ENCODE measurements at places on chromosomes 6 and 20.

DNA sequence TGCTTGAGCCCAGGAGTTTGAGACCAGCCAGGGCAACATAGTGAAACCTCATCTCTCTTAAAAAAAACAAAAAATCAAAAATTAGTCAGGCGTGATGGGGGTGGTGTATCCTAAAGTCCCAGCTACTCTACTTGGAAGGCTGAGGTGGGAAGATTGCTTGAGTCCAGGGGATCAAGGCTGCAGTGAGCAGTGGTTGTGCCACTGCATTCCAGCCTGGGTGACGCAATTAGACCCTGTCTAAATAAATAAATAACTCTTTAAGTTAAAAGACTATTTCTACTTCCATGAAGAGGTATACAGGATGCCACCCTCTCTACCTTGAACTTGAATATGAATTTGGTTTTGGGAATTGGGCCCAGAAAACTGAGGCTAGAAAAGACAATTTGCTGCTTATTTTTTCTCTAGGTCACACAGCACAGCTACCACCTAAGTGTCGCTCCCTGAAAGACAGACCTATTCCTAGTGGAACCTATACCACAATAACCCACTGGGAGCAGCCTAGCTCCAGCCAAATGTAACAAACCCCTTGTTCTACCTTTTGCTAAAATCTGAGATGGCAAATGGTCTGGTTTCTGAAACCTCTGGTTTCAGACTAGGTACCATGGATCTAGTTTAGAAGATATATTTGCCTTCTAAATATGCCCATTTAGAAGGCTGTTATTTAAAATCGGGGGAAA is 35.2 kb downstream of the HMGCLL1 start:
- no peak for DNase-seq

GRCh38 chr20:50108556-50109235 is 4.3 kb downstream of the UBE2V1 start:
- DNase-seq: no peak

DNA sequence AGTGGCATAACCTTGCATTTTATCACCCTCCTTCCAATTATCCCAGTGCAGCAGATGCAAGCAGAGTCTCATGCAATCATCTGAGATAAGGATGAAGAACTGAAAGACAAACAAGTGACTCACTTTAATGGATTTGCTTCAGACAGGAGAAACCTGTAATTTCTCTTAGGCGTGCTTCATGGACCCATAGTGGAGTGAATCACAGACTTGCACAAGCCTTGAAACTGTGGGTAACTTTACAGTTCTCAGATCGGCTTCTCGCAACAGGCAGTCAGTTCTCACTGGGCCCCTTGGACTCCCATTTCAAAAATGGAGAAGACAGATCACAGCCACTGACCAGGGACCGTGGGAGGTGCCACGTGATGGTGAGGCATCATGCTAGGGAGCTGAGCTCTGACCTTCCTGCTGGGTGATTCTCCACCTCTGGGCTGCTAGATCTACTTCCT is at the start of gene ADGRF4:
Gene ADGRF4 (plus strand): TSS at position 239 of the 446 bp plus-strand sequence. CDS start 8,666 bp downstream, outside the sequence.
- DNase-seq: no peak

DNA sequence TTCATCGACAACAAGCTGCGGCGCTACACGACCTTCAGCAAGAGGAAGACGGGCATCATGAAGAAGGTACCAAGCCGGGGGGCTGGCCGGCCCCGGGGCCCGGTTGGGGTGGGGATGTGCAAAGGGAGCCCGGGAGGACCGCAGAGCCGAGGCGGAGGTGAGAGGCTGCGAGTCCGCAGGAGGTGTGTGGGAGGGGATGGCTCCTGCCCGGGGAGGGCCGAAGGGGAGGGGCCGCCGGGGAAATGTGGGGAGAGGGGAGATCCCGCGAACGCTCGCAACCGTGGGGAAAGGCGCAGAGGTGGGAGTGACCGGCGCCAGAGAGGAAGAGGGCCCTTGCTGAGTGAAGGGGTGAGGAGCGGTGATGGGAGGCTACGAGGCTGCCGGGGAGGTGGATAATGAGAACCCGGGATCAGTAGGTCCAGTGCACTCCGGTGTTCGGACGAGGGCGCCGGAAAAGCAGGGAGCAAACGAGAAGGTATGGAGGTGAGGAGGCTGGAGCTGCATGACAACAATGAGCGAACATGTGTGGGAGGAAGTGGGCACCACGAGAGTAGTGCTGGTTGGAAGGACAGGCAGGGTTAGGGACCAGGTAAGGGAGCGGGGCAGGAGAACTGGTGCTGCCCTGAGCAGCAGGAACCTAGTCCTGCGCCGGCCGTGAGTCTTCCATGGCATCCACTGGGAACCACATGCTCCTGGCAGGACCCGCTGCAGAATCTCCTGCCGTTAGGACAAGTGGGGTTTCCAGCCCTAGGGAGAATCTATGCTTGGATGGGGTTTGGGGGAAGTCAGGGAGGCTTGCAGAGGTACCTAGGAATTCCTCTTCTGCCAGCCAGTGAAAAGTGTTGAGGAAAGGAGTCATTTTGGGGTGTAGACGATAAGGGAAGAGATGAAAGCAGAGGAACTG is 1.3 kb downstream of the SRF start:
- no peak for DNase-seq

GRCh38 chr6:132505158-132505557 is 7.8 kb downstream of the STX7 start:
- no peak for DNase-seq

DNA sequence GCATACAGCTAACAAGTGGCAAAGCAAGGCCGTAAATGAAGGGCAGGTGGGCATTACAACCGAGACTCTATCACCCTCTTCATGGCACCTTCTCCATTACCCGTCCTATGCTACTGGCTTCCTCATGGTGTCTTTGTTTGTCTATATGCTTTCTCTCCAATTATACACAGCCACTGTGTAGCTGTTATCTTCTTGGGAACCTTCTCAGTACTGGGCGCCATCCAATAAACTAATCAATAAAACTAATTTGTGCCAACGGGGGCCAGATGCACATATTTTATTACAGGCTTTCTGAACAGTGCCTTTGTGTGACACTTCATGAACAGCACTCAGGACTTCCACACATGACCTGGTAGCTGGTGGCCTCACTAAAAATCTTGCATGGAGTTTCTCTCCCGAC is 149.8 kb upstream of the PCSK2 start:
- no peak for DNase-seq

GRCh38 chr6:70221715-70222438 is 81.0 kb downstream of the COL9A1 start:
- DNase-seq: no peak

DNA sequence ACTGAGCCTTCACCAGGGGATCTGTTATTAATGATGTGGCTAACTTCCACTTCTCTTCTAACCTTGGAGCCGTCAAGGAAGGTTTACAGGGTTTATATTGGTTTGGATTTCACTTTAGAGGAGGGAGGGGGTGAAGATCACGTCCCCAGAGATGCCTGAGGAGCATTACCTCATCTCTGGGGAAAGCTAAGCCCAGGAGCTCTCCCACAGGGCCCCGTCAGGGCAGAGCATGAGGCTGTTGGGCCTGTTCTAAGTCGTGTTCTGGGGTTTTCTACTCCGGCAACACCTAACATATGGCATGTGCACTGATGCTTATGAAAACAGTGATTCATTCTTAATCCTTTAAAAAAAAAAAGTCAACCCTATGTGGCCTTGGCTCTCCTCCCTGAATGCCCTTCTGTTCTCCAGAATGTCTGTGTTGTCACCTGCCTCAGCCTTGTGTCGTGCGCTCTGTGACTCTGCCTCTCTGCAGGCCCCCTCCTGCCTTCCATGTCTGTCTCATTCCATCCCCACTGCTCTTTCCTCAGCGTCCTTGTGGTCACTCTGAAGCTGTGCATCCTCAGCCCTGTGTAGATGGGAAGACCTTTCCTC is 97.4 kb upstream of the JARID2 start:
- DNase-seq: no peak

GRCh38 chr6:34990971-34991560 is 102.0 kb downstream of the ANKS1A start:
- DNase-seq: no peak

- no peak for DNase-seq
These were observed 30.4 kb downstream of the TGM2 start for GRCh38 chr20:38134427-38135270.

- DNase-seq: no peak
These were observed 16.5 kb downstream of the EYA4 start for GRCh38 chr6:133257545-133258105.

DNA sequence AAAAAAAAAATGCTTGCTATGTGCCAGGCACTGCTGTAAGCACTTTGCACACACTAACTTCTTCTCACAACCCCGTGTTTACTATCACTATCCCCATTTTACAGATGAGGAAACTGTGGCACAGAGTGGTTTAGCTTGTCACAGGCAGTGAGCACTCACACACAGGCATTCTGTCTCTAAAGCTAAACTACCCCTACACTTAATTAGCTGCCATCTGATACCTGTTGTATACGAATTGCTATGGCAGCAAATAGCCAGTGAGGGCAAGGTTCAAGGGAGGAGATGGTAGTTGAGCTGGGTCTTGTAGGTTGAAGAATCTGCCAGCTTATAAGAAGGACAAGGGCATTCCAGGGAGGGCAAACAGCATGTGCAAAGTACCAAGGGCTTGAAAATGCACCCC is 5.2 kb downstream of the TNNC2 start:
- DNase-seq: no peak

GRCh38 chr20:48143435-48144081 is 358.3 kb upstream of the SULF2 start:
- no peak for DNase-seq

DNA sequence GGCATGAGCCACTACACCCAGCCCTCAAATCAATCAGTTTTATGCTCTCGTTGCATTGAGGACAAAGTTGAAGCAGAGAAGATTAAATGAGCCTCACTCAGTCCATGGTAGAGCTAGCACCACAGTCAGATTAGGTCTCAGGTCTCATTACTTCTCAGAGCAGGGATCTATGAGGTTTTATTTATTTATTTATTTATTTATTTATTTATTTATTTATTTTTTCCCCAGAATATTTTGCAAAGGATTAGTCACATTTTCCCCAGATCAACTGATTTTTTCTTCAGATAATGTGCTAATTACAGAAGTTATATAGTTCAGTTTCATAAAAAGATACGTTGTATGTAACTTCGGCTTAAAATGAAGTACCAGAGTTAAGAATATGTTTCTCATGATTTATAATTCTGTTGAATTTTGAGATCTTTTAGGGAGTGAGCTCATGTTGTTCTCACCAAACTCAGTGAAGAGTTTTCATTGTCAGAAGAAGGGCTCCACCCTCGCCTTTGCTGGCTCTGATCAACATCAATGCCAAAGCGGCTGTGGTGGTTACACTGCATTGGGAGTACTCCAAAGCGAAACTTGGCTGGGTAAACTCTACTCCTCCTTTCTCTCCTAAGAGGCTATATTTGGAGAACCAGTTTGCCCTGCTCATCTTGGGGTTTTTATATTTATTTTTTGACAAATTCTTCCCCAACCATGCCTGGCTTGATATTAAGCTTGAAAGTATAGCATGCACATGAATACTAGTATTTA is 12.9 kb upstream of the ID4 start:
- DNase-seq: no peak

- DNase-seq: no peak
These were observed 517.6 kb downstream of the BTBD3 start for GRCh38 chr20:12435268-12435667.

DNA sequence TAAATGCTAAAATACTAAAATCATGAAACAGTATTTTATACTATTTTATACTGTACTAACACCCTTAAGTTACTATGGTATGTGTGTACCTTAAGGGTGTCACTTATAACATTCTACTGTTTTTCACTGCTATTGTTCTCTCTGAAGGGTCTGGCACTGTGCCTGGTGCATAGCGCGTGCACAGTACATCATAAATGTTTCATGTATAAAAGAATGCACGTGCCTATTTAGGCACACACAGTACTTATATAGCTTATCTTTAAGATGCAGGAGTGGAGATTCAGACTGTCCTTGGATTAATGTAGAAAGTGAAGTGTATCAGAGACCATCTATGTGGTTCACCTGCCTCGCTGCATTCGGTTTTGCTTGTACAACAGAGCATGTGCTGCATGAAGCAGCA is 64.0 kb upstream of the SGK1 start:
- no peak for DNase-seq

- no peak for DNase-seq
These were observed 45.9 kb downstream of the SLC22A3 start for GRCh38 chr6:160393891-160394653.

- DNase-seq: no peak
These were observed 10.3 kb upstream of the ID1 start for GRCh38 chr20:31594558-31595379.

GRCh38 chr6:134979142-134979541 is 29.2 kb upstream of the ALDH8A1 start:
- no peak for DNase-seq

GRCh38 chr6:165961233-165961632 is 206.4 kb downstream of the TBXT start:
- DNase-seq: no peak

DNA sequence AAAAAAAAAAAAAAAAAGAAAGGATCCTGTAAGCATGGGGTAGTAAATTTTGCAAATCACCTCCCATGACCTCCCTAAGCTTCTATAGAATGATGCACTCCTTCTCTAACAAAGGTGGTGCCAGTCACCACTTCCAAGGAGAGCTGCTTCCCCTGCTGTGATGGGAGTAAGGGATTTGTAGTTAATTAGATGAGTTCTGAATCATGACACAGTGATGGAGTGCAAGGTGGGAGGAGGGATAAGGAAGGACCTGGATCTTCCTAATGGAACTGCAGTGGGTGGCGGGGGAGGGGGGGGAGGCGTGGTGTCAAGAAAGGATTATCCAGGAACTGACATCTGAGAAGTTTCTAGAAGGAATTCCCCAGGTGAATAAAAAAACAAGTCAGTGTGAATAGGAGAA is 47.8 kb downstream of the NRN1 start:
- DNase-seq: no peak

DNA sequence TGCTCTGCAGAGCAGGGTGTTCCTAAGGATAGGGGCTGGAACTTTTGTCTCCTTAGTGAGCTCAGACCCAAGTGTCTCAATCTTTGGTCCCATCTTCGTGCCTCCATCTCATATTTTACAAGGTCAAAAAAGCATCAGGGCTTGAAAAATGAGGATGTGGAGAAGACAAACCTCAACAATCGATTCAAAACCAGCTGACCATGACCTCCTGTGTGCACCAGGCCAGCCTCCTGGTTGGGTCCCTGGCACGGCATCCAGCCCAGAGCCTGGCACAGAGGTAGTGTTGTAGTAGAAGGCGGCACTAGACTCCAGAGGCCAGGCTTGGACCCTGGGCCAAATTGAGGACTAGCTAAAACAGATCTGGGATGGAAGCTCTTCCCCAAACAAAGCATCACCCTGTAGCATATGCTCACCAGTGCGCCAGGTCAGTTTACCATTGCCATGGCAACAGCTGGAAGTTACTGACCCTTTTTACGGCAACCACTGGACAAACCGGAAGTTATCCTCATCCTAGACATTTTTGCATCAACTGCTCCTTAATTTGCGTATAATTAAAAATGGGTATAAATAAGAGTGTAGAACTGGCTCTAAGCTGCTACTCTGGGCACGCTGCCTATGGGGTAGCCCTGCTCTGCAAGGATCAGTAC is 69.3 kb upstream of the BLCAP start:
- no peak for DNase-seq
